ENCODE measurements at places on chromosomes 5 and 9.

- no peak for DNase-seq
These were observed 528.9 kb downstream of the AGTPBP1 start for GRCh38 chr9:85212887-85213286.

- no peak for DNase-seq
These were observed 2.2 kb downstream of the RAD23B start for GRCh38 chr9:107285286-107285685.

DNA sequence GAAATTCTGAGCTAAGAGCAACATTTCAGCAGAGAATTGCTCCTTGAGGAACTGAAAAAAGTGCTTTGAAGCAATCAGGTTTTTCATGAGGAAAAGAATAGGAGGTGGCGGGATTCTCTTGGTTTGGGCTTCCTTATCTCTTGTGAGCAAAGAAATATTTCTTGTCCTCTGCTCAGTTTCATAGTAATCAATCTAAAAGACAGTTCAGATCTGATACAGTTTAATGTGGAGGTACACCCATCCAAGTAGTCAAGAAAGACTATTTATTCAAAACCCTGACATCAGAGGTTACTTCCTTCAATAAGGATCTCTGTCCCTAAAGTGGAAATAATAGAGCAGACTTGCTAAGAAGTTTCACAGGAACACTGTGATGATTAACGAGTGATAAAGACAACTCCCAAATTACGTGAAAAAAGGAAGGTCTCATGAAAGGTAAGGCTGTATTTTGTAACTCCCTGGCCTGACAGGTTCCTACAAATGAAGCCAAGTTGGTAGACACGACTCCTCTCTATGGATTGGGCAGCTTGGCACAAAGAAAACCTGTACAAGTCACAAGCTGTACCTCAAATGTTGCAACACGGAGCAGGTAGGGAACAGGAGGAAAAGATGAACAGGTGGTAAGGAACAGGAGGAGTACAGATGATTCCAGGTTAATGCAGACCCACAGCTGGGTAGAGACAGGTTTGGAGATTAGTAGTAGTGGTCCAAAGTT, 94.1 kb downstream of the SUSD1 start:
- no peak for DNase-seq

DNA sequence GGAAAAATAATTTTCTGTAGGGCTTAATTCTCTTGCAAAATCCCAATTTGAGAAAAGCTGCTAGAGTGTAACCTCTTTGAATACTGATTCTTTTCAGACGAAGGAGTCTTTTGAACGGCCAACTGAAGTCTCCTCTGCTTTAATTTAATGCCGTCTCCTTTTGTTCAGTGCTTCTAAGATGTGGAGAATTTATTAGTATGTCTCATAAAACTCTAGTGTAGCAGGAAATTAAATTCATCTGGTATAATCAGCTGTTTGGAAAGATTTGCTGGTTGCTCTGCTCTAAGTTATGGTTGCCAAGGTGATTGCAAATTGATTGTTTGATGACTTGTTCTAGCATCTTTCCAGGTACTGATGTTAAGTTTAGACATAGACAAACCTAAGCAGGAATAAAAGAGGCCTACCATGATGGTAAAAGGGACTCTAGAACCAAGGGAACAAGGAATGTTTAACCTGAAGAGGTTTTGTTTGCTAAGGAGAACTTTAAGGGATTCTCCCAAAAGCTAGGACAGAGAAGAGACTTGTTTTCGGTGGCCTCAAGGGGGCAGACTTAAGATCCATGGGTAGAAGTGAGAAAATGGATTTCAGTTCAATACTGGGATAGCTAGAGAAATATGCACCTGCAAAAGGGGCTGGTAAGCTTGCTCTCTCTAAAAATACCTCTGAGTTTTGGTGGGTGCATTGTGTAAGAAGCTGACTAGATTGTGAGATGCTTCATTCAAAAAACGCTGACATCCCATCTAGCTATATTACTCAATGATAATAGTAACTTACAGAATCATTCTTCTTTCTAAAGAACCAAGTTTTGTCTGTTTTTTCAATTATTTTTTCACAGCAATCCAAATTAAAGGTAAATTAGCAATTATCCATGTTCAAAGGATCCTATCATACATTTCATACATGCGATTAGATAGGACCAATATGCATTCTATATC, 5.7 kb upstream of the ADRB2 start:
- peak; percentile 37 for DNase-seq

DNA sequence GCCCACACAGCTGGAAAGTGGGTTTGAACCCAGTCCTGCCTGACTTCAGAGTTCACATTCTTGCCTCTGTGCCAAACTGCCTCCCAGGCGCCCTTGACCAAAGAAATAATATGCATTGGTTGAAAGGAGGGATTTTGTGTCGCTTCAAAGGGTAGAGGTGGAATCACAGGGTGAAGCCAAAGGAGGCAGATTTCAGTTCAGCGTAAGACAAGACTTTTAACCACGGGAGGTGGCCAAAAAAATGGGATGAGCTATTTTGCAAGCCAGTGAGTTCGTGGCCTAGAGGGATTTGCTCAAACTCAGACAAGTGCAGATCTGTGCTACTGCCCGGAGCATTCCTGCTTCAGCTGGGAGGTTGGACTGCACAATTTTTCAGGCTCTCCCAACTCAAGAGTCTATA, 57.6 kb upstream of the RANBP3L start:
- DNase-seq, result no peak

DNA sequence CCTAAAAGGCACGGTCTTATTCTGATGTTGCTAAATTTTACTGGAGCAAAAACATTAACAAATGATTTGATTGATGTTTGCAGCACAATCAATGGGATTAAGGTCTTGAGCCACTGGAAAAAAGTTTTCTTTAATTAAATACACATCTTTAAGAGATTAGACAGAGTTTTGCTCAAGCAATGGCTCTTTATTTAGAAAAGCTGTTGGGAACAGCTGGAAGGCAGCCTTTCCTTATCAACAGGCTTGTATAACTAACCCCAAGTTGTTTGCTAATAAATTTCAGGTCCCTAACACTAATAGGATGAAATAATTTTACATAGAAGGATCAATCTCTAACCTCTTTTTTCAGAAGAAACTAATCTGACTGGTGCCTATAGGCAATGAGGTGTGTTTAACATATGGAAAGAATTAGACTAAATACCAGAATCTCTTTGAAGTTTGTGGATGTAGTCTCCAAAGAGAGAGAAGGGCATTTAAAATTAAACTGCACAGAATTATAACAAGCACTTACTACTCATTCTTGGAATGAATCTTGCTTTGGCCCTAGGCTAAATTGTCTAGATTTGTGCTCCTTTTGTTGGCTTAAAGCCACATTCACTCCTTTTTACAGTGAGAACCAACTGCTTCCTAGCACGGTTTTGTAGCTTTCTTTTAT, 67.3 kb upstream of the TNFAIP8 start:
- DNase-seq, result peak; percentile 64

GRCh38 chr9:99419070-99419469, 197.0 kb downstream of the SEC61B start:
- DNase-seq, result peak; percentile 65

GRCh38 chr9:94445863-94446262, 109.0 kb upstream of the PCAT7 start:
- DNase-seq, result no peak

GRCh38 chr9:130542457-130543228, 36.7 kb upstream of the FUBP3 start:
- no peak for DNase-seq

GRCh38 chr5:59097116-59097515, 514.2 kb downstream of the RAB3C start:
- DNase-seq, result no peak

DNA sequence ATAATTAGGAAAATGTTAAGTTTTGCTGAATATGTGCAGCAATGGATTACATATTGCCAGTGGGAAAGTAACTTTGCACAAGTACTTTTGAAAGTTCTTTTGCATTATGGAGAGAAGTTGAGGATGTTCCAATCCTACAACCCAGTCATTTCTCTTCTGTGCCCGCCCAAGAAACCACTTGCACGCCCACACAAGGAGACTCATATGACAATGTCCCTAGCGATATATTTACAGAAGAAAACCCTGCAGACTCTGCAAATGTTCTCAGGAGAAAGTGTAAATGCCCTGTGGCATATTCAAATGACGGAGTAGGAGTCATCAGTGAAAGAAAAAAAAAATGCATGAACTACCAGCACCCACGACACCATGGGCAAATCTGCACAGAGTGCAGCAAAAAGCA, 356.5 kb downstream of the CTNND2 start:
- no peak for DNase-seq

DNA sequence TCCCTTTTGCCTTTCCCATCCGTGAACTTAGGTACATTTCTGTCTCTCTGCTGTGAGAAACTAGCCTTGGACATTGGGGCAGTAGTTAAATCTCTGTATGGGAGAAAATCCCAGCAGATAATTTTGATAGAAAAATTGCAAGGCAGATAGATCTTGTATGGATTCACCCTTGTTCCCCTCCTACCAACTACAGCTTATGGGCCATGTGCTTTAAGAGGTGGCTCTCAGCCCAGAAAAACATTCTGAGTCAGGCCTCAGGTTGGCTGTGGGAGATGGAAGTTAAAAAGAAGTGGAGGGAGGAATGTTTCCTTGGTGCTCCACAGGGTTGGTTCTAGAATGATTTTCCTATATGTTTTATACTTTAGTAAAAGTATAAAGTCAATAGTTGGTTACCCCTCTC, 1.4 kb upstream of the KDM3B start:
- DNase-seq, result no peak

DNA sequence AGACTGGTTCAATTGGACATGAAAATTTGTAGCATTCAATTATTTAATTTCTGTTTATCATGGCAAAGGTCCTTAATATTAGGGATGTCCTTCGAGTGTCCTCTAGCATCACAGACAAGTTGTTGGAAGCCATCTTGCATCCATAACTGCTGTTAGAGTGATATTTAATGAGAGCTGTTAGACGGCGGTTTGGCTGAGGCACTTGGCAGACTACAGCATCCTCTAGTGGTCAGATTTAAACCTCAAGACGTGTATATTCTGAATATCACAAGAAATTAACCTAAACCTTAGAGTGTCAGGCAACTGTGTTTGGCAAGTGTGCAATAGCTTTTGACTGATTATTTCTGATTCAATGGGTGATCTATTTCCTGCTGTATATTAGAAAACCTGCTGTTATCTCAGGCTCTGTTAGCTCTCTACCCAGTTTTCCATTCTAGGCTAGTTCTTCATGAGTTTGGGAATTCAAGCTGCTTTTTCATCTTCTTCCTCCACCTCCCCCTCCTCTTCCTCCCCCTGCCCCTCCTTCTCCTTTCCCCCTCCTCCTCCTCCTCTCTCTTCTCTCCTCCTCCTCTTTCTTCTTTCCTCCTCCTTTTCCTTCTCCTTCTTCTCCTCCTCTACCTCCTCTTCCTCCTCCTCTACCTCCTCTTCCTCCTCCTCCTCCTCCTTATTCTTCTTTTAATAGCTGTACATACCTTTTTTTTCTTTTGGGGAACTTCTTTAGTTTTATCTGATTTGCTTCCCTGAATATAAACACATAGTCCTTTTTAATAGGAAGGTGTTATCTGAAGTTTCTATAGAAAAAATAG, 8.6 kb downstream of the SPINK1 start:
- peak; percentile 79 for DNase-seq

DNA sequence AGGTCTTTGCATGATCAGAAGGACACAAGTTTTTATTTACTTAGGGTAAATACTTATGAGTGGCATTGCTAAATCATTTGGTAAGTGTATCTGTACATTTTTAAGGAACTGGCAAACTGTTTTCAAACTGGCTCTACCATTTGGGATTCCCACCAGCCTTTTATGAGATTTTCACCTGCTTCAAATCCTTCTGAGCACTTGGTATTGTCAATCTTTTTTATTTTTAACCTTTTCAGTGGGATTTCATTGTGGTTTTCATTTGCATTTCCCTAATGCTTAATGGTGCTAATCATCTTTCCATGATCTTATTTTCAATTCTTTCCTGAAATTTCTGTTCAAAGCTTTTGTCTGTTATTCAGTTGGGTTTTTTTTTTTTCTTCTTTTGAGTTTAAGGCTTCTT, 475.6 kb downstream of the MAN2A1 start:
- DNase-seq, result no peak

GRCh38 chr5:170499621-170500020, 4.2 kb upstream of the KCNIP1 start:
- no peak for DNase-seq

DNA sequence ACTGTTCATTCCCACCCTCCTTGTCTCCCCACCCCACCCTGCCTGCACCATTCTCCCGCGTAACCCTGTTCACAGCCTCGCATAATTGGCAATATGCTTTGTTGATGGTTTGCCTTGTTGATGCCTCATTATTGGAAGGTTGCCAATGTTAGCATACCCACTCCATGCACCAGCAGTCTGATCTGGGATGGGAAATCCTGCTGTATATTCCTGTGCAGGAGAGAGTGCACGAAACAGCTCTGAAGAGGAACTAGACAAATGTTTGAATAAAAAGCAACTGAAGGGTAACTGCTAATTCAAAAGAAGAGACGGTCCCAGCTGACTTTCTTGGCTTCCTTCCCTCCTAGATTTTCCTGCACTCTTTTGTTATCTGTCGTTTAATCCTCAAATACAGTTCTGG, 271.7 kb upstream of the TLE4 start:
- peak; percentile 78 for DNase-seq

- DNase-seq, result no peak
These were observed 8.5 kb downstream of the MRPL36 start for GRCh38 chr5:1791176-1791575.

- DNase-seq, result no peak
These were observed 49.9 kb downstream of the COL15A1 start for GRCh38 chr9:98993570-98993945.

GRCh38 chr9:137242269-137243203, 1.4 kb downstream of the TUBB4B start:
- no peak for DNase-seq

DNA sequence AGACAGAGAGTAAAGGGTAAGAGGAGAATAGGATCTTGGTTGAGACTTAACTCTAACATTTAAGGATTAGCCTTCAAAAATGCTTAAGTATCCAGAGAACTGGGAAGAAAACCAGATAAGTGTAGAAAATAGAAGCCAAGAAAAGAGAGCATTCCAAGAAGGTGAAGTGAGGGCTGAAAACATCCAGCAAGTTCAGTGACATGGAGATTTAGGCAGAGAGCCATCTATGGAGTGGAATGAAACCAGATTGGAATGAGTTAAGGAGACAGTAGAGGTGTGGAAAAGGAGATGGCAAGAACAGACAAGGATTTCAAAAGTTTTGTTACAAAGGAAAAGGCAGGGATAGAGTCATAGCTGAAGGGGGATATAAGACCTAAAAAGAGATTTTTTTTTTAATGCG, 188.1 kb downstream of the TRPM3 start:
- no peak for DNase-seq

DNA sequence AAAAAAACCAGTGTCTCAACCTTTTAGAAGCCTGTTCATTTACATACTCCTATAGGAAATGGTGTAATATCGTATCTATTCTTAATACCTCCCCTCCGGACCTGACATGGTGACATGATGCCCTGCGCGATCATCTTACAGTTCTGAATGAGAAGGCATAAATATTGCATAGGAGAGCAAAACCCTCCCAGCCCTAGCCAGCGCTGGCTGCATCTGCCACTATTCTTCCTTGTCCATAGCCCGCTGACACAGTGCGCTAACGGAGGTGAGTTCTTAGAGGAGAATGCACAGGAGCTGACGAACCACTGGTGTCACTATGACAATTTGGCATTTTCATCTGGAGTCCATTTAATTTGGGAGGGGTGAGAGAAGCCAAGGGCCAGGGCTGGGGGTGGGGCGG, 290.1 kb downstream of the EFNA5 start:
- no peak for DNase-seq
